Stimulated activated CD8-positive, alpha-beta memory T cell treated with anti-CD3 and anti-CD28 coated beads, Interleukin-2, amount 100 ng/mL, for 1 hour (primary cell): ENCODE measurements at places on chromosomes 5 and 9.

DNA sequence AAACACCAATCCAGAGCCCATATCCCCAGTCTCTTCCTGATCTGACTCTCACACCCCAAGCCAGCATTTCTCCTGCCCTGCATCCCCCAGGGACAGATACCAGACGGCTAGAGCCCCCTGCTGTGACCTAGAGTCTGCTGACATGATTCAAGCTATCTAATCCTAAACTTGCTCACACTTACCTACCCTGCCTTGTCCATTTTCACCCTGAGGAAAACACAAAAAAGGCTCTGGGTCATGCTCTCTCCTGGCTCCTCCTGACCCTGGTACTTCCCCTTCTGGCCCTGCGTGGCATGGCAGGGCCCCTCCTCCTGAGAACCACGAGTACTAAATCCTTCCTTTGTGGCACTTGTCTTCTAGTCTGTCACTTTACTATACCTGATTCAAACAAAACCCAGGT, 2.8 kb upstream of the ARRDC1 start:
- DNase-seq, result no peak

DNA sequence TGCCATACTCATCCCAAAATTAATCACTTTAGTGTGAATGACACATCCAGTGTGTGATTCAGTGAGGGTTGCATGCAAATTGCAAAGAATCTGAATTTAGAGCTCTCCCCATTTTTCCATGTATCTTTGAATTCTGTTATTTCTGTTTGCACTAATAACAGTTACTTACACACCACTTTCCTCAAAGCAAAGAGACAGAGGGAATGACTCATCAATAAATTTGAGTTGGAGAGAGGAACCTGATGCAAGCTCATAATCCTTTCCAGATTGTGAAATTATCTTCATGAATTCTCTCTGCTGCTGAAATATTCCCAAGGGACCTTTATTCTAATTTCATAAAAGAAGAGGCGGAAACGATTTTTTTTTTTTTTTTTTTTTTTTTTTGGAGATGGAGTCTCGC, 204.8 kb downstream of the CDH9 start:
- DNase-seq, result no peak

DNA sequence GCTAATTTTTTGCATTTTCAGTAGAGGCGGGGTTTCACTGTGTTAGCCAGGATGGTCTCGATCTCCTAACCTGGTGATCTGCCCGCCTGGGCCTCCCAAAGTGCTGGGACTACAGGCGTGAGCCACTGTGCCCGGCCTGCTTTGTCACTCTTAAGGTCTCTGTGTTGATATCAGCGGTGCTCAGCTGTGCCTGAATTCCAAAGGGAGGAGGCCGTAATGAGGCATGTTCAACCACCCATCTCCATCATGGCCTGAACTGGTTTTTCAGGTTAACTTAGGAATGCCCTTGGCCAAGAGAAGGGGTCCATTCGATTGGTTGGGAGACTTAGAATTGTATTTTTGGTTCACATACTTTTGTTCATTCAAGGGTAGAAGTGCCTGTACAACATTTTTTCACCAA, 22.0 kb downstream of the HSD17B3 start:
- DNase-seq, result no peak

- DNase-seq, result no peak
These were observed 109.8 kb downstream of the MCTP1 start for GRCh38 chr5:95175106-95175505.

GRCh38 chr5:174309131-174309795, 263.8 kb downstream of the NSG2 start:
- no peak for DNase-seq

DNA sequence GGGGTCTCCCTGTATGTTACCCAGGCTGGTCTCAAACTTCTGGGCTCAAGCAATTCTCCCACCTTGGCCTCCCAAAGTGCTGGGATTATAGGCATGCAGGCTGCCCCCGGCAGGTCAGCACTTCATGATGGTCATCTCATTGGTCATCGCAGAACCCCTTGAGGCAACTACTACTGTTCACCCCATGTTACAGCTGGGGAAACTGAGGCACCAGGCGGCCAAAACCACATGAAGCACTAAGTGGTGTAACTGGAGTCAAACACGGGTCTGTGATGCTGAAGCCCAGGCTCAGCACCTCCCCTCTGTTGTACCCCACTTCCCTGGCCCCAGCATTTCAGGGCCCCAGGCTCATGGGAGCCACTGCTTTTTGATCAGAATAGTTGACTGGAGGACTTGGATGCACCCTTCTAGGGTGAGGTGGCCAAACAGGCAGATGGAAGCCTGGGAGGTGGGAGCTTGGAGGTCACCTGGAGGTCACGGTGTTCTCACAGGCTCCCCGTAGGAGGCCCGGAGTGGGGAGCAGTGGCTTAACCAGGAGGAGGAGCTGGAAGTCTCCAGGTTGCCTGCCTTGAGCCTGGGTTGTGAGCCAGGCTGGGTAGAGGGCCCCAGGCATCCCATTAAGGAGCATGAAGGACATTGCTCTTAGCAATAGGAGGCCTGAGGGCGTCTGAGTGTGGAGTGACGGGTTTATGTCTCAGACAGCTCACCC, 57.3 kb upstream of the RPL26L1 start:
- DNase-seq, result no peak

DNA sequence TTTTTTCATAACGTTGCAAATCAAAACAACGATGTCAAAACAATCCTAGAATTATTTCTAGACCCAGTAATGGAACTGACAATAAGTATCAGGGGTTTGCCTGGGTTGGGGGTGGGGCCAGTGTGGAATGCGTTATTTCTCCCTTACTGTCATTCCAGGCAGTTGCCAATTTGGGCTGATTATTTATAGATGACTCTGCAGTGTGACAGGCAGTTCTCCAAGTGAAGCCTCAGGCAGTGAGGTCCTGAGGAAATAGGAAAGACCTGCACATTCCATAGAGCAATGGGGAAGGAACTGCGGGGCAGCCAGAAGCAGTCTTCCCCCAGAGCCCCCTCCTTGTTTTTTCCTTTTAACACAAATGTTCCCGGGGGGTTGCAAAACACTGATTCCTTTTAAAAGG, 179.0 kb downstream of the YTHDC2 start:
- no peak for DNase-seq

DNA sequence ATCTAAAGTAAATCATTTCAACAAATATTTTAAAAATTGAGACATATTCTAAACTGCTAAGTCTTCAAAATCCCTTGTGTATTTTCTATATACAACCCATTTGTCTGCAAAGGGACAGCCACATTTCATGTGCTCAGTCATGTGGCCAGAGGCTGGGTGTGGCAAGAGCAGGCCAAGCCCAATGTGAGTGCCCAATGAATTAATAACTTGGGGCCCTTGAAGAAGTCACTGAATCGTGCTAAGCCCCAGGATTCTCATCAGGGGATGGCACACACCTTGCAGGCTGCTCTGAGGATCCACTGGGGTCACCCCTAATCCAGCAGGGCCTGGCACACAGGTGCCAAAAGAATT, 78.2 kb upstream of the SMIM23 start:
- DNase-seq, result no peak

DNA sequence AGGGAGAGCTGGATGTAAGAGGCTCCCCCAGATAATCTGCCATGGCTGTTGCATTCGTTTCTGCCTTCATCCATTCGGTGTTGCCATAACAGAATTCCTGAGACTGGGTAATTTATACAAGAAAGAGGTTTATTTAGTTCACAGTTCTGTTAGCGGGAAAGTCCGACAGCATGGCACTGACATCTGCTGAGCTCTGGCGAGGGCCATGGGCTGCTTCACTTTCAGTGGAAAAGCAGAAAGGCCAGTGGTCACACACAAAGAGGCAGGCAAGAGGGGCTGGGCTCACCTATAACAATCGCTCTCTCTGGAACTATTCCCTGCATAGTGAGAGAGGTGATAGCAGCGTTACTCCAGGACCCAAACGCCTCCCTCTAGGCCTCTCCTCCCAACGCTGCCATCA, 305.9 kb downstream of the MLLT3 start:
- DNase-seq, result no peak

DNA sequence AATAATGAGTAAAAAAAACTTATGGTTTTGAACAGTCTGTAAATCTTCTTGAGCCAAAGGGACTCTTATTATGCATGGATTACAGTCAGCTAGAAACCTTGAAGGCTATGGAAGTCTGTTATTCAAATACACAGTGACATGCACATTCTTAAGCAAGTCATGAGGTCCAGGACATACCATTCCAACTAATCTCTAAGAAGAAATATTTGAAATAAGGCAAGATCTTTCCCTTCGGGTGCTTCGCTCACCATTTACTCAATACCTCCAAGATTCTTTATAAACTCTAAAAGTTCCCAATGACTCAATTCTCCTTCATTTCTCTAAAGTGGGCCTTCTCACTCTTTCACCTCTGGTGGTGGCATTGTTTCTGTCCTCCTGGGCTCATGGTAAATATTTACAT, 811.0 kb downstream of the NR2F1-AS1 start:
- no peak for DNase-seq

GRCh38 chr9:120544441-120544840, 35.5 kb downstream of the CDK5RAP2 start:
- DNase-seq, result no peak

DNA sequence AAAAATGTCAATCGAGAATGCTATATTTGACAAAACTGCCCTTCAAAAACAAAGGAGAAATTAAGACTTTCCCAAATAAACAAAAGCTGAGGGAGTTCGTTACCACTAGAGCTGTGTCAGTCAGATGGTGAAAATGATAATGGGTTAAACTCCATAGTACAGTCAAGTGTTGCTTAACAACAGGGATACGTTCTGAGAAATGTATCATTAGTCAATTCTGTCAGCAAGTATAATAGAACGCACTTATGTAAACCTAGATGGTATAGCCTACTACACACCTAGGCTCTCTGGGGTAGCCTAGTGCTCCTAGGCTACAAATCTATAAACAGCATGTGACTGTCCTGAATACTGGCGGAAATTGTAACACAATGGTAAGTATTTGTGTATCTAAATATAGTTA, 138.7 kb downstream of the DRD1 start:
- DNase-seq, result no peak

GRCh38 chr5:133818869-133819600, 149.4 kb downstream of the C5orf15 start:
- no peak for DNase-seq

DNA sequence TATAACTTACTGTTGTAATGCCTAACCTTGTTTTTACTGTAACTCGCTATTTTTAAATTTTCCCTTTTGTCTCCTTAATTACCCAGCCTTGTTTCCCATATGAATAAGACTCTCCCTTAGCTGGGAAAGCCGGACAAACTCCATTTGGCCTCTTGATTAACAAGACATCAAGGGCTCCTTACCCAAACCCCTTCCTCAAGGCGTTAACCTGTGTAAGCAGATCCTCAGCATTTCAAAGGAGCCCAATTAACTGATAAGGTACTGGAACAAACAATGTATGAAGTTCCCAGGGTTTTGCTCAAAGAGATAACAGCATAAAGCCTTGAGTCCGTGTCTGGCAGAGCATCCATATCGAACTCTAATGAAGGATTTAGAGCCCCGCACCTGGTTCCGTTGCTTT, 66.0 kb upstream of the SIMC1 start:
- no peak for DNase-seq

DNA sequence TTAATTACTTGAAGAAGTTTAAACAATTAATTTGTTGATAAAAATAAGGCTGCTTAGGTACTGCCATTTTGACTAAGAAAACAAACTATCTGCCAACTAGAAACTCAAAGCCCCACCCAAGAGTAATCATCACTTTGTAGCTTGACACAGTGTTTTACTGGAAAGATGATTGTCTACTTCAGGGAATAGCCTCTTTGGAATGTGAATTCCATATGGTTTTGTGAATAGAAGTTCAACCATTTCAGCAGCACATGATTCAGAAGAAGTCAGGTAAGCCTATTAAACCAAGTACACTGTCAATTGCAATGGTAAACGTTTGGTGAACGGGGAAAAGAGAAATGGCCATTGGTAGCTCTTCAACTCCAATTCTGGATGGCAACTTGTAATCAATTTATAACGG, 55.2 kb downstream of the PLK2 start:
- DNase-seq, result no peak

- DNase-seq, result no peak
These were observed 54.0 kb upstream of the CXCL14 start for GRCh38 chr5:135632798-135633197.

DNA sequence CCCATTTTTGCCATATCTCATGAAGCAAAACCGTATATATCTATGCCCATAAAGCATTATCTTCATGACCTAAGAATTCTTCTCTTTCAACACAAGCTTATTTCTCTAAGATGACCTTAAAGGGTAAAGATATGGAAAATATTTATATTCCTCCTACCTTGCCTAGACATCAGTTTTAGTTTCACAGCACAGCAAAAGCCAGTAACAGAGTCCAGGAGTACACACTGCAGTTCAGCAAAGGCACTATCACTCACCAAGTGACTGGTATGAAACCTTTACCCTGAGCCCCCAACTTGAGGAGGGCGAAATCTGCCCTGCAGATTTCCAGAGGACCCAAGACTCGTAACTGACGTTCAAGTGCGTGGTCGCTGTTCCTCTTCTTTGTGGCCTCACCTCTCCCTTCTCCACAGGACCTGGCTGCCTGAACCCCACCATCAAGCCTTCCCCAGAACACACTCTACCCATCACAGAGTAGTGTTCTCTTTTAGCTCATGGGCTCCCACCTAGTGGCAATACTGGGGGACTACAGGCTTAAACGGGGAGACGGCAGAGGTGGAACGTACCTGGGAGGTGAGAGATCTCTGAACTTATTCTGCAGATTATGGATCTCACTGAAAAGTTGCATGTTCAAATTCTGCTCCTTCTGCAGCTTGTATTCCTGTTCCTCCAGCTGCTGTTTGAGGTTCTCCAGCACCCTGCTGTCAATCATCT, 141.0 kb downstream of the CDK5RAP2 start:
- DNase-seq, result no peak

- DNase-seq, result no peak
These were observed 209.7 kb downstream of the GADD45G start for GRCh38 chr9:89814340-89815040.

DNA sequence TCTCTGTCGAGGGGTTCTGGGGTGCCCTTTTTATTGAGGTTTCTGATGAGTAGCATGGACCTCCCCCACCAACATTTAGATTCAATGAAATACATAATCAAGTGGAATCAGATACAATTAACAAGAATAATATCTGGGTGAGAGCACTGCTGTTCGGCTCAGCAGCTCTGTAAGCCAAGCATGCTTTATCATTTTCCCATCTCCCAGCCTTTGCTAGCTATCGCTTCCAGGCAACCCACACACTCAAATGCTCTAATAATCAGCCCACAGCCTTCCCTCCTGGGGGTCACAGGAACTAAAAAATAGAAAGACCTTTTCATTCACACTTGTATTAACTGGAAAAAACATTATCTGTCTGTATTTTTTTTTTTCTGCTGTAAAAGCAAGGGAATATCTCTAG, 8.9 kb downstream of the PLPPR1 start:
- DNase-seq, result no peak

DNA sequence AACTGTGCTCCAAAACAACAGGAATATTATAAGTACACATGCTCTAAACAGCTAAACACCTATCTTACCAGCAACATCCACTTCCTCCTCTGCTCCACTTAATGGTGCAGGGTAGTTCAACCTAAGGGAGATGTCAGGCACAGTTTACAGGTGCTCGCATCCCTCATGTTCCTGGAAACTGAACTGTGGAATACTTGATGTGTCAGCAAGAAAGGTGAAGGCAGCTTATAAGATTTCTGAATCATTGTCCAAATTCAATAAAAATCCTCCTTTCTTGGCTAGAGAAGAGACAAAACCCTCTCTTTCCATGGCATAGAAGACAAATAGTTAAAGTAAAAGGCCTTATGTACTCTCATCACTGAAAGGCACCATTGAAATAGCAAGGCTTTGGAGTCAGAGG, 272.2 kb downstream of the FBXL7 start:
- DNase-seq, result no peak

GRCh38 chr5:77851176-77852067, 75.3 kb upstream of the TBCA start:
- no peak for DNase-seq
